Heart left ventricle (tissue), 16 donors: ENCODE measurements at places on chromosomes 3 and 15.

DNA sequence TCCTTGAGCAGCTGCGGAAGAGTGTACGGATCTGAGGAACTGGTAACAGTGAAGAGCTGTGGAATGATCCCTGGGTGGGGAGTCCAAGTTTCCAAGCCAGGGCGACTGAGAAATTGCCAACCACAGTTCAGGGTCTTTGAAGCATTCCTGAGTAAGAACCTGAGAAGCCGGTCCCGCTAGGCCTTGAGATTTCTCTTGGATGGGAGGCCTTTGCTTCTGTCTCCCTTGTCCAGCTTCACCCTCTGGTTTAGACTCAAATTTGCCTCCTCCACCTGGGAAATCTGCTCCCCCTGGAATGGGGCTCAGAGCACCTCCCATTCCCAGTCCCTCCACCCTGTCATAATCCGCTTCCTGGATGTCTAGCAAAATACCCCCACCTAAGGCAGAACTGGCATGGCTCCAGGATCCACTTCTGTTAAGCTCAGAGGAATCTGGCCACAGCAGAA, 127.7 kb upstream of the DLG1 start:
- no peaks in the 10 kb centered on the region for H3K27me3 ChIP-seq
- no peak for DNase-seq
- H3K4me1 ChIP-seq: no peaks in the 10 kb centered on the region

DNA sequence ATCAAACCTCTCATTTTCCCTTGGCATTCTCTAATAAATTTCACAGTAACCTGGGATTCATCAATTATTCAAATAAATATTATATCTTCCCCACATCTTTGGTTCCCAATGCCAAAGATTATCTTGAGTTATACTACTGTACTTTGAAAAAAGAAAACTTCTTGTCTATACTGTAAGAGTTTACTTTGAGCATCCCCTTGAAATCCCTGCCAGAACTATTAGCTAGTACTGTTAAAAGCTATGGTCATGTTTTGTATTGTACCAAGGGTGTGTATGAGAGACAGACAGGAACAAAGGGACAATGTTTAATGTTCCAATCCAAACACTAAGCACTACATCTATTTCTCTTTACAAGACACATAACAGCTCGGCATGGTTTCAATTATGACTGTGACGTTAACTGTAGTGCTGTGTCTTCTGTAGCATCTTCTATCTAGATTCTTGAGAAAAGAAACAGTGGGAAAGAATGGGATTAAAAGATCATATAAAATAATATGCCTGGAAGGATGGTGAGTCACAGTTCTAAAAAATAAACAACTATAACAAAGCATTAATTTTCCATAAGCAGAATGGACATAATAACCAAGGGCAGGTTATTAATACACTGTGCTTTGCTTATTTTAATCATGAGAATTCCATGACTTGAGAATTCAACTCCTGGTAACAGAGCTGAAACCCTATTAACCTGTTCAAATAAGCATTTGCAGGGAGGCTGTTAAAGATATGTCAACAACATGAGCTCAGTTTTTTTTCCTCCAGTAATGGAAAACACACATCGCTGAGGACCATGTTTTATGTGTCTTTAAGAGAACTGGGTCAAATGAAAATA, 71.1 kb downstream of the ALDH1A2 start:
- H3K27ac ChIP-seq: no peak overlapping the region
- H3K4me1 ChIP-seq: no peaks in the 10 kb centered on the region
- no peaks in the 10 kb centered on the region for H3K27me3 ChIP-seq
- no peak for DNase-seq
- H3K4me3 ChIP-seq: no peak overlapping the region
- no peaks in the 10 kb centered on the region for H3K36me3 ChIP-seq

DNA sequence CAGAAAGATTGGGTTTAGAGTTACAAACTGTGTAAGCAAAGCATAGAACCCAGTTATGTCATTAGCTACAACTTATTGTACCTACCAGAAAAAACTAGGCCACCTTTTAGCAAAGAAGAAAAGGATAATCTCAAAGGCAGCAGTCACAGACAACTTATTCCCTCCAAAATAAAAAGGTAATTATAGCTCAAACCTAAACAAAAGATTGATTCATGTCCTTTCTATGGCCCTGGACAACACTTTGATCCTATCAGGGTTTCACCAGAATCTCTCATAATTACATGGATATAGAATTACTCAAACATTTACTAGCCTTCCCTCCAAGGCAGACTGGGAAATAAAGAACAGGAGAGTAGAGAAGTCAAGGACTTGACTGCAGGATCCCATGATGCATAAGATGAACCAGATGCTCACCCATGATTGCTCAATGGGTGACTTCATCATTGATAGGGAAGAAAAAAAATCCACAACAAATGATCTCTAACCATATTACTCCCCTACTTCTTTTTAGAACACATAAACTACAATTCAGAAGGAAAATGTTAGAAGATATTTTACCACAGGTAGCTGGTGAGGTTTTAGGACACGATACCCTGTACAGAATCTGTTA, 17.4 kb downstream of the DET1 start:
- no peaks in the 10 kb centered on the region for H3K27me3 ChIP-seq
- no peak overlapping the region for H3K4me3 ChIP-seq
- H3K4me1 ChIP-seq: no peaks in the 10 kb centered on the region
- peaks cover 19% of the 10 kb centered on the region for H3K36me3 ChIP-seq

- H3K27ac ChIP-seq: no peak overlapping the region
- H3K36me3 ChIP-seq: no peaks in the 10 kb centered on the region
- H3K4me1 ChIP-seq: no peaks in the 10 kb centered on the region
- no peak overlapping the region for H3K4me3 ChIP-seq
- H3K27me3 ChIP-seq: no peaks in the 10 kb centered on the region
Measured at GRCh38 chr3:68706096-68706495, 226.3 kb downstream of the TAFA4 start.

DNA sequence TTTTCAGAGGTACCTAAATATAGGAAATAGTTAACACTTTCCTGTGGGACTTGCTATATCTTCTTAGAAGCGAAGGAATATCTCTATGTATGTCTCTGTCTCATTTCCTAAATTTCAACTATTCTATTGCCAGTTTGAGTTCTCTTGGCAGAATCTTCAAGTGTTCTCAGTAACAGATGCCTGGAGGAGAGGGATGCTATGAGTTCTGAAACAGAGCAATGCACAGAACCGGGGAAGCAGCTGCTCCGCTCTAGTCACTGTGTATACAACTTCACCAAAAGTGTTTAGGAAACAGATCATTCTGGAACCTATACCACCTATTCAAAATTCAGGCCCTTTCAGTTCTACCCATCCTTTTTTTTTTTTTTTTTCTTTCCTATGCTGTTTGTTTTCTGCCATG, 144.6 kb downstream of the RORA start:
- H3K36me3 ChIP-seq: no peaks in the 10 kb centered on the region
- no peaks in the 10 kb centered on the region for H3K4me1 ChIP-seq
- H3K27ac ChIP-seq: no peak overlapping the region
- H3K4me3 ChIP-seq: no peak overlapping the region
- DNase-seq: no peak
- no peaks in the 10 kb centered on the region for H3K27me3 ChIP-seq

- H3K4me1 ChIP-seq: peaks cover 11% of the 10 kb centered on the region
- no peak for DNase-seq
- no peaks in the 10 kb centered on the region for H3K36me3 ChIP-seq
- no peaks in the 10 kb centered on the region for H3K27me3 ChIP-seq
Measured at GRCh38 chr3:195438371-195438770, 4.4 kb downstream of the ACAP2 start.

DNA sequence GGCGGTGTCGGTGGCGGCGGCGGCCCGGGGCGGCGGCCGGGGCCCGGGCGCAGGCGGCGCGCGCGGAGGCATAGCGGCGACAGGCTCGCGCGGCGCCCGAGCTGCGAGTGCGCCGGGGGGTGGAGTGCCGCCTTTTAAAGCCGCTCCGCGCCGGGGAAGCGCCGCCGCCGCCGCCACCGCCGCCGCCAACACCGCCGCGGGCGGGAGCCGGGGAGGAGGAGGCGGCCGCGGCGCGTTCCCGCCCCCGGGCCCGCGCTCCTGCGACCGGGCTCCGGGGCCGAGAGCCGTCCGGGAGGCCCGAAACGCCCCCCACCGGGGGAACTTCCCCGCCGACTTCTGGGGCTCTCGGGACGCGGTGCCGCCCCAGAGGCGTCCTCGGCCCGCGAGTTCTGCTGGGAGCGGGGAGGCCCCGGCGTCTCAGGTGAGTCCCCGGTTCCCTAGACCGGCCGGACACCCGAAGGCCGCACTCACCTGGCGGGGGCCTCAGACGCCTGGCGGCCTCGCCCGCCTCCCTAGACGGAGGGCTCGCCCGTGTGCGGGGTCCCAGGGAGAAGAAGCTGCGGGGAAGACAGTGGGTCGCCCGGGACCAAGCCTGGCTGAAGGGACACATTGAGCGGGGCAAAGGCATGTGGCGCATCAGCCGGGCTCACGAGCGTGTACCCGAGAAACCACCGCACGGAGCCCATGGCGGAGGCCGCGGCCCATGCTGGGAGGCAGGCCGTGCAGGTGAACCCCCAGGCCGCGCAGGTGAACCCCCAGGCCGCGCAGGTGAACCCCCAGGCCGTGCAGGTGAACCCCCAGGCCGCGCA, at the start of gene PCSK6:
Gene PCSK6, minus strand, starts transcription at position 109 of the 809 bp plus-strand sequence. Its CDS starts 37 bp downstream, at position 72.
- H3K4me1 ChIP-seq: no peaks in the 10 kb centered on the region
- peak within 1 kb of the TSS; percentile 61 for H3K4me3 ChIP-seq

GRCh38 chr3:148604270-148605085, 93.2 kb upstream of the AGTR1 start:
- H3K36me3 ChIP-seq: no peaks in the 10 kb centered on the region
- no peak overlapping the region for H3K4me3 ChIP-seq
- no peak overlapping the region for H3K27ac ChIP-seq
- DNase-seq: no peak

DNA sequence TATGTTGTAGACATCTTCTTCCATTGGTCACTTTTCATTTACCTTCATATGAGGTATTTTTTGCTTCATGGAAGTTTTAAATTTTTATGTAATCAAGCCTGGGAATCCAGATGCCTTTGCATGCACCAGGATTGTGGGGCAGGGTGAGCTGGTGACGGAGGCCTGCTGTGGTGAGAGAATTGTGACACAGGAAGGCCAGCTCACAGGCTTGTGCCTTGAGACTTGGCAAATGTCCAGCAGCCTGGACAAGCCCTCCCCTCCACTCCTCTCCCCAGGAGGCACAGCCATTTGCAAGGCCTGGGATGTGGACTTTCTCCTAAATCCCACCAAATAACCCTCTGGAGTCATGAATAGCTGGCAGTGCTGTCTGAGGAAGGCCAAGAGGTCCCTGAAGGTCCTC, 67.4 kb downstream of the RHCG start:
- H3K4me3 ChIP-seq: no peak overlapping the region
- H3K27me3 ChIP-seq: no peaks in the 10 kb centered on the region
- no peaks in the 10 kb centered on the region for H3K36me3 ChIP-seq
- H3K4me1 ChIP-seq: peaks cover 5% of the 10 kb centered on the region

DNA sequence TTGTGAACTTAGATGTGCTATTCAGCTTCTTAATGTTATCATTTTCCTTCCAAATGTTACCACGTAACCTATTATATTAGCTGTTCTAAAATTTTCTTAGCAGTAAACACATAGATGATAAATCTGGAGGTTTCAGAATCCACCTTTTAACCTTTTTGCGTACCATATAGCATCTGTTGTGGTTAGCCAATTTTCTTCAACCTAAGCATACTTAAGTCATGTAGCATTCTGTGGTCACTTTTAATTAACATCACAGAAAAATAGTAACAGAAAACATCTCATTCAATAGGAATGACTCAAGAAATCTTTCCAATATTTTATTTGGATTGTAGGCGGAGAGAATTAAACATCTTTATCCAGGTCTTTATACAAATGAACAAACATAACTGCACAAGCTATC, 1465.3 kb upstream of the GBE1 start:
- H3K4me3 ChIP-seq: no peak overlapping the region
- DNase-seq: no peak
- no peaks in the 10 kb centered on the region for H3K36me3 ChIP-seq
- no peaks in the 10 kb centered on the region for H3K27me3 ChIP-seq

- no peak for DNase-seq
- no peak overlapping the region for H3K4me3 ChIP-seq
- H3K4me1 ChIP-seq: no peaks in the 10 kb centered on the region
- H3K36me3 ChIP-seq: peaks cover 21% of the 10 kb centered on the region
- H3K27ac ChIP-seq: no peak overlapping the region
Measured at GRCh38 chr15:37034392-37034791, 66.0 kb downstream of the MEIS2 start.

DNA sequence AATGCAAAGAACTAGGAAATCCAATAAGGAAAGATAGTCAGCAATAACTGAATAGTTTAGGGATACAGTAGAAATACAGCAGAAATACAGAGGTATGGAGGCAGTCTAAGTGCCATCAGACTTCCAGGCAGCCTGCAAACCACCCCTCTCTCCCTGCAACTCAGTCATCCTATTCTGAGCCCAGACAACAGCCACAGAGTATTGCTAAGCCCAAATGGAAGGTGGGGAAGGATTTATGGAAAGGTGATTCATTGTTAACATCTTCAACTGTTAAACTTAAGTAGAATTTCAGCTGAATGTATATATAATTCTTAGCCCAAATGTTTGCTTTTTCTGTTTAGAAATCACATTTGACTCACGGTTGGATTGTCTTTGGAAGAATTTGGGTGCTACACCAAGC, 300.4 kb downstream of the RBMS3 start:
- H3K4me3 ChIP-seq: no peak overlapping the region
- peaks cover 7% of the 10 kb centered on the region for H3K4me1 ChIP-seq
- no peak overlapping the region for H3K27ac ChIP-seq
- no peaks in the 10 kb centered on the region for H3K36me3 ChIP-seq

DNA sequence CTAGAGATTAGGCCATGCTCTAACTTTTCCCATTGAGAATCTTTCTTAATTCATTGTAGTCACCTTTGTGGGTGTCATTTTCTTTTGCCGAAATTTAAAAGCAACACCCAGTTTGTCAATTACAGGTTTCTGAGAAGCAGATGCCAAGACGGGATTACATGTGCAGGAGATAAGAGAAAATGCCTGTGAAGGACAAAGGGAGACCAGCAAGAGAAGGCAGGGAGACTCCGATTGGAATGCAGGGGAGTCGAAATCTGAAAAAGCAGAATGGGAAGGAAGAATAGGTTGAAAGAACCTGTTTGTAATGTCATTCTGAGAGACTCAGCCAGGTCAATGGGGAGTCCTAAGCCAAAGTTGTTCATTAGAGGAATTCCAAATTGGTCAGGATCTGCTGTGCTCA, 3.6 kb upstream of the DPH6 start:
- H3K4me1 ChIP-seq: peaks cover 16% of the 10 kb centered on the region
- no peak overlapping the region for H3K27ac ChIP-seq
- H3K36me3 ChIP-seq: no peaks in the 10 kb centered on the region
- no peaks in the 10 kb centered on the region for H3K27me3 ChIP-seq

- peaks cover 58% of the 10 kb centered on the region for H3K36me3 ChIP-seq
- H3K27me3 ChIP-seq: no peaks in the 10 kb centered on the region
- no peak overlapping the region for H3K27ac ChIP-seq
- H3K4me3 ChIP-seq: no peak overlapping the region
- DNase-seq: no peak
Measured at GRCh38 chr15:41047474-41047873, 68.6 kb downstream of the INO80 start.

GRCh38 chr3:79661896-79662295, 105.9 kb downstream of the ROBO1 start:
- no peaks in the 10 kb centered on the region for H3K4me1 ChIP-seq
- no peak for DNase-seq
- no peaks in the 10 kb centered on the region for H3K36me3 ChIP-seq
- no peak overlapping the region for H3K4me3 ChIP-seq
- no peaks in the 10 kb centered on the region for H3K27me3 ChIP-seq

- no peaks in the 10 kb centered on the region for H3K4me1 ChIP-seq
- H3K27me3 ChIP-seq: no peaks in the 10 kb centered on the region
- no peak overlapping the region for H3K4me3 ChIP-seq
- no peaks in the 10 kb centered on the region for H3K36me3 ChIP-seq
Measured at GRCh38 chr3:104735691-104736090, 631.0 kb upstream of the ALCAM start.

- no peak overlapping the region for H3K27ac ChIP-seq
- H3K27me3 ChIP-seq: no peaks in the 10 kb centered on the region
- no peaks in the 10 kb centered on the region for H3K4me1 ChIP-seq
- DNase-seq: no peak
Measured at GRCh38 chr3:141383555-141384129, 15.3 kb downstream of the ZBTB38 start.
